GM23248 (cell line): ENCODE measurements at places on chromosomes 7 and 10. TPM values are rescaled to one million over a fixed set of nuclear protein-coding genes. Genes with fewer than 3 reads are reported as not detected.

Gene DDX56
- total RNA-seq = 54.3 and 70.5 TPM in 2 replicates

GRCh38 chr10:78259391-78259790 is 225.7 kb downstream of the RPS24 start:
- H3K36me3 ChIP-seq = no peaks in the 10 kb centered on the region
- DNase-seq = no peak
- no peak overlapping the region for H3K4me3 ChIP-seq
- no peaks in the 10 kb centered on the region for H3K27me3 ChIP-seq

- H3K4me3 ChIP-seq = no peak overlapping the region
- no peak overlapping the region for H3K27ac ChIP-seq
- H3K4me1 ChIP-seq = peaks cover 40% of the 10 kb centered on the region
- DNase-seq = no peak
Observed at GRCh38 chr7:821688-822087, 10.6 kb upstream of the SUN1 start.

Gene KCNMA1
- total RNA-seq = 14.2 and 18.6 TPM in 2 replicates

Gene CFAP46
- total RNA-seq = 0.22 TPM in 1 of 2 replicates, not detected in the other

DNA sequence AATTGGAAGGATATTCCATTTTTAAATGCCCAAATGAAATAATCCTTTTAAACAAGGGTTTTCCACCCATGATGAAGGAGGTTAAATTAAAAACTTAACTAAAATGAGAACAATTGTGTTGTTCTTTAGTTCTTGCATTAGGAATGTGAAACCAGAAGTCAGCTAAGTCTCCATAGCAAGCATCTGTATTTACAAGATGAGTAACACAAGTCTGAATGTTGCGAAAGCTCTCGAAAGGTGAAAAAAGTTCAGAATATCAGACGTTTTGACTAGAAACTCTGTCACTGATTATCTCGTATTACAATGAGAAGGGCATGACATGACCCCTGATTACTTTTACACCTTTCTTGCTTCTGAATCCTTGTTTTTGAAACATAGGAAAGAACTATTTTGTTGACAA is 149.6 kb downstream of the BICC1 start:
- DNase-seq = peak; percentile 94
- H3K27ac ChIP-seq = peak overlapping the region; percentile 93
- H3K4me1 ChIP-seq = peaks cover 48% of the 10 kb centered on the region
- H3K27me3 ChIP-seq = no peaks in the 10 kb centered on the region
- H3K36me3 ChIP-seq = 0 out of 2 replicates have a peak, but pooled peaks cover 7% of the 10 kb centered on the region

Gene C10orf62
- not detected in 2 replicates for total RNA-seq

Gene CACNB2
- 0.32 and 3.7 TPM in 2 replicates for total RNA-seq

DNA sequence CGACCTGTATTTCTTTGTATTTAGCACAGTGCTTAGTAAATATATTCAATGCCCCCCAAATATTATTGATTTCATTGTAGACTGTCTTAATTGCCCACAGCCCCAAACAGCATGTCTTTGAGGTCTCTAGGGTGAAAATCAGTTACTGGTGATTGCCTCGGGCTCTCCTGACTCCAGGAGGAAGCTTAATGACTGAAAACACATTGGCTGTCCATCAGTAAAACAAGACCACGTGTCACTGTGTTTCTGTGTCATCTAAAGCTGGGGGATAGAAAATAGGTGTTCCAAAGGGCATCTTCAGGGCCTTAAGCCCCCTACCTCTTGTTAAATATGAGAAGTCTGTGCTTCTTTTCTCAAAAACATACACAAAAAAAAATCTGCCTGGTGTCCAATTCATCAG is 67.9 kb downstream of the CACNA2D1 start:
- no peak for DNase-seq
- no peak overlapping the region for H3K4me3 ChIP-seq
- no peaks in the 10 kb centered on the region for H3K27me3 ChIP-seq
- no peak overlapping the region for H3K27ac ChIP-seq
- H3K36me3 ChIP-seq = no peaks in the 10 kb centered on the region

DNA sequence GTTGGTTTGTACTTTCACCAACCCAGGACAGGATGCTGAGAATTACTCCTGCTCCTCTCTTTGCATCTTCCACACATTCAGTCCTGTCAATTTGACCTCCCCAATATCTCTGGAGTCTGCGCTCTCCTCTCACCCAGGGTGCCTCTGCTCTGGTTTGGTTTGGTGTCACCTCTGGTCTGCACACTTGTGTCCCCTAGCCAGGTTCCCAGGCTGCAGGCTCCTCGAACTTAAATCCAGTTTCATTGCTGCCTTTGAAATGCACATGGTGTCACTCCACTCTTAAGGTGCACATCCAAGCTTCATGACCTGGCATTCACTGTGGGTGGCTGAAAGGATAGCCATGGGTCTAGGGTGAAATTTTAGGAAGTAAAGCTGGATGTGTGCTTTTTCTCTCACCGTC is 271.6 kb downstream of the RPS24 start:
- H3K27ac ChIP-seq = no peak overlapping the region
- no peak overlapping the region for H3K4me3 ChIP-seq
- H3K4me1 ChIP-seq = 0 out of 2 replicates have a peak, but pooled peaks cover 4% of the 10 kb centered on the region
- no peaks in the 10 kb centered on the region for H3K36me3 ChIP-seq
- no peak for DNase-seq
- H3K27me3 ChIP-seq = no peaks in the 10 kb centered on the region

DNA sequence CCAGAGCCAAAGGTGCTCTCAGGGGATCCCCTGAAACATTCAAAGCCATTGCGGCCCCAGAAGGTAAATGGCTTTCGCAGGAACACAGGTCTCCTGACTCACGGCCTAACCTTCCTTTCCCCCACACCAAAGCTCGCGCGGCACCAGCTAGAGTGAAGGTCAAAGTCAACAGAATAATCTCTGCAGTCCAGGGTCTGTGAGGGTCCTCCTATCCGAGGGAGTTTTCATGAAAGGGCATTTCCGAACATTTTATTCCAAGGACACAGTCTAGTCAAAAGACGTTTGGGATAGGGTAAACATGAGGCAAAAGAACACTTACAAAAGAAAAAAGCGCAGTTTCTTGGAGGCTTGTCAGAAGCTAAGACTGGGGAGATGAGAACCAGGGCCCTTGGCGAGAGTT is 559 bp upstream of the STEAP2 start:
- peak; percentile 43 for DNase-seq
- H3K4me3 ChIP-seq = peak overlapping the region; percentile 85
- no peaks in the 10 kb centered on the region for H3K36me3 ChIP-seq
- H3K27me3 ChIP-seq = no peaks in the 10 kb centered on the region
- peaks cover 35% of the 10 kb centered on the region for H3K4me1 ChIP-seq
- peak overlapping the region; percentile 77 for H3K27ac ChIP-seq

Gene ERVW-1
- total RNA-seq = not detected in 2 replicates

GRCh38 chr10:35356725-35357092 is 20.4 kb downstream of the CCNY start:
- H3K36me3 ChIP-seq = no peaks in the 10 kb centered on the region
- H3K27me3 ChIP-seq = no peaks in the 10 kb centered on the region
- H3K27ac ChIP-seq = peak overlapping the region; percentile 79
- H3K4me1 ChIP-seq = peaks cover 29% of the 10 kb centered on the region

GRCh38 chr7:42709284-42709683 is 202.6 kb downstream of the C7orf25 start:
- H3K4me1 ChIP-seq = no peaks in the 10 kb centered on the region
- no peaks in the 10 kb centered on the region for H3K36me3 ChIP-seq
- no peak for DNase-seq
- H3K27me3 ChIP-seq = 0 out of 2 replicates have a peak, but pooled peaks cover 7% of the 10 kb centered on the region
- H3K27ac ChIP-seq = no peak overlapping the region

- H3K4me3 ChIP-seq = no peak overlapping the region
- no peaks in the 10 kb centered on the region for H3K4me1 ChIP-seq
- H3K36me3 ChIP-seq = no peaks in the 10 kb centered on the region
- H3K27me3 ChIP-seq = no peaks in the 10 kb centered on the region
- no peak overlapping the region for H3K27ac ChIP-seq
Observed at GRCh38 chr7:117111535-117111934, 158.2 kb downstream of the ST7 start.

Gene CHN2
- total RNA-seq = 1.5 TPM in 1 of 2 replicates, not detected in the other

DNA sequence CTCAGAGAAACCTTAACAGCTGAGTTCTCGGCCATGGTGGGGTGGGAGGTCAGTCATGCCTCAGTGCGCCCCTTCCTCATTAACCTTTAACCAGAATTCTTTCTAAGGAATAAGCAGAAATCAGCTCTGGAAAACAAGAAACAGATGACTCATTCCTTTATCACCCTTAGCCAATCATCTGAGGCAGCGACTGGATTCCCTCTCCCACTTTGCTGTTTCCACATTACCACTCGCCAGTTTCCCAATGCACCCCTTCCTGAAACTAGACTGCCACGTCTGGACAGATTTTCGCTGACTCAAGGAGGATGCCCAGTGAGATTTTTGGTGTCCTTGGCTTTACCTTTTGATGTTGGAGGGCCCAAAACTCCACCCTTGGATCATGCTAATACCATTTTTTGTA is 223.8 kb downstream of the PLXDC2 start:
- H3K36me3 ChIP-seq = no peaks in the 10 kb centered on the region
- DNase-seq = no peak
- no peaks in the 10 kb centered on the region for H3K4me1 ChIP-seq
- H3K4me3 ChIP-seq = no peak overlapping the region
- H3K27ac ChIP-seq = no peak overlapping the region
- no peaks in the 10 kb centered on the region for H3K27me3 ChIP-seq

Gene CHST12
- total RNA-seq = 9.0 and 10.6 TPM in 2 replicates

Gene C10orf90
- 0.22 TPM in 1 of 2 replicates, not detected in the other for total RNA-seq

DNA sequence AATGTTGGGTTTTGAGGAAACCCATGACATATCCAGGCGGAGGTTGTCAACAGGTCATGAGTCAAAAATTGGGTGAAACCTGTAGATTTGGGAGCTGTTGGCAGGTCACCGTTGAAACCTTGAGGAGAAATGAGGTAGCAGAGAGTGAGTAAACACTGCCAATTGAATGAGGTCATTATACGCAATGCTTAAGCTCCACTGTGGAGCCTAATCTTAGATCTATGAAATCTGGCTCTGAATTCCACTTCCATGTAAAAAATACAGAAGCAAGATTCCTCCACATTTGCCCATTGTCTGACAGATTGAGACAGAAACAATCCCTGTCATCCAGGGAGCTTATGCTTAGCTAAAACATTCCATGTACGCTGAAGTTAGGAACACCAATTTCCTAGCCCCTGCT is 76.0 kb upstream of the IL6 start:
- peak overlapping the region; percentile 38 for H3K27ac ChIP-seq
- H3K4me3 ChIP-seq = no peak overlapping the region
- H3K4me1 ChIP-seq = peaks cover 38% of the 10 kb centered on the region
- DNase-seq = no peak
- no peaks in the 10 kb centered on the region for H3K27me3 ChIP-seq

DNA sequence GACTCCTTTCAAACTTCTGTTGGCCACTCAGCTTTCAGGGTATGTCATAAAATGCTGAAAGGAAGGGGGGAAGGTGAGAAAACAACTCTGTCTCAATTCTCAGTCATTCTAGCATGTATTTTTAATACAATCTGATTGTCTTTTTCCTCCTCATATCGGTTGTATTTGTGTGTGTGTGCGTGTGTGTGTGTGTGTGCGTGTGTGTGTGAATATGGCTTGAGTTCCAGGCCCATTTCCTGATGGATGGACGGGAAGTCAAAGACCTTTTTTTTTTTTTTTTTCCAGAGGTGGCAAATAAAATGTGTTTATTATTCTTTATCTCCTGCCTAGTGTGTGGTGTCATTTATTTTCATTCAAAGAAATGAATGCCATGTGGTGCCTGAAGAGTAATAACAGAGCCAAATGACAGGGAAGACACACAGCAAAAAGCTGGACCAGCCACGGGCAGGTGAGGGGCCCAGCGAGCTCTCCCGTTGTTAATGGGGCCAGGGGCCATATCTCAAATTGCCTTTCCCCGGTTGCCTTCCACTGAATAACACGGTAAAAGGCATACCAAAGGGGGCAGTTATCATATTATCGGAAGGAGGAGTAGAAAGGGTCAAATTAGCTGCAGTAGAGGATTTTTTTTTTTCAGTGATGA is 3.1 kb upstream of the PLXNA4 start:
- peaks cover 41% of the 10 kb centered on the region for H3K27me3 ChIP-seq
- no peak overlapping the region for H3K27ac ChIP-seq
- no peak overlapping the region for H3K4me3 ChIP-seq
- DNase-seq = no peak
- no peaks in the 10 kb centered on the region for H3K4me1 ChIP-seq

DNA sequence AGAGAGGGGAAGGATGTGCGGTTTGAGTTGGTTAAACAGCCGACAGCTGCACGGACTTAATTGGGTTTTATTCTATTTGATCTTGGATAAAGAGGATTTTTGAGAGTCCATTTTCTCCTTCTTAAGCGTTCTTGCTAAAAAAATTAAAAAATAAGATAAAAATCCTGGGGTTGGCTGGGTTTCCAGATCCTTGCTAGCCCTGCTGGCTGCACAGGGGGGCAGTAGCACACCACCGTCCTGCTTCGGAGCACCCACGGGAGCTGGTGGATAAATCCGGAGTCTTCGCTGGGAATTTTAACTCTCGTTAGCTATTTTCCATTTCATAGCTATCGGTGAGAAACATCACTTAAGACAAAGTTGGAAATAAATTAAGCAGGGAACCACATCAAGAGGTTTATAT is 792.0 kb downstream of the TYW1 start:
- H3K27ac ChIP-seq = no peak overlapping the region
- no peaks in the 10 kb centered on the region for H3K4me1 ChIP-seq
- H3K4me3 ChIP-seq = no peak overlapping the region
- H3K27me3 ChIP-seq = no peaks in the 10 kb centered on the region
- peak; percentile 39 for DNase-seq

GRCh38 chr10:88810196-88810961 is 7.8 kb downstream of the LIPM start:
- H3K27me3 ChIP-seq = peaks cover 8% of the 10 kb centered on the region; the same call in 1 of the 2 replicates
- H3K36me3 ChIP-seq = no peaks in the 10 kb centered on the region
- peaks cover 2% of the 10 kb centered on the region; the same call in 1 of the 2 replicates for H3K4me1 ChIP-seq
- no peak overlapping the region for H3K4me3 ChIP-seq
- no peak overlapping the region for H3K27ac ChIP-seq

- no peaks in the 10 kb centered on the region for H3K36me3 ChIP-seq
- no peaks in the 10 kb centered on the region for H3K27me3 ChIP-seq
- no peaks in the 10 kb centered on the region for H3K4me1 ChIP-seq
- no peak overlapping the region for H3K4me3 ChIP-seq
- no peak overlapping the region for H3K27ac ChIP-seq
Observed at GRCh38 chr10:121024905-121025584, 173.9 kb downstream of the WDR11 start.

Gene FEZF1
- not detected in 2 replicates for total RNA-seq

GRCh38 chr10:122186816-122187810 is 84.0 kb upstream of the BTBD16 start:
- no peaks in the 10 kb centered on the region for H3K27me3 ChIP-seq
- no peak for DNase-seq
- H3K4me1 ChIP-seq = peaks cover 20% of the 10 kb centered on the region
- no peaks in the 10 kb centered on the region for H3K36me3 ChIP-seq

Gene C10orf53
- total RNA-seq = not detected in 2 replicates

Gene ESYT2
- 118 and 129 TPM in 2 replicates for total RNA-seq

GRCh38 chr7:63925626-63926460 is 72.8 kb upstream of the ZNF722 start:
- peak; percentile 87 for DNase-seq
- H3K36me3 ChIP-seq = no peaks in the 10 kb centered on the region
- H3K27me3 ChIP-seq = no peaks in the 10 kb centered on the region
- peak overlapping the region; percentile 77 for H3K4me3 ChIP-seq

- no peak overlapping the region for H3K27ac ChIP-seq
- no peak overlapping the region for H3K4me3 ChIP-seq
- H3K27me3 ChIP-seq = no peaks in the 10 kb centered on the region
- no peaks in the 10 kb centered on the region for H3K36me3 ChIP-seq
- peaks cover 22% of the 10 kb centered on the region for H3K4me1 ChIP-seq
Observed at GRCh38 chr7:131652934-131653333, 96.5 kb upstream of the PODXL start.
